ENCODE measurements at places on chromosomes 13 and 19.

DNA sequence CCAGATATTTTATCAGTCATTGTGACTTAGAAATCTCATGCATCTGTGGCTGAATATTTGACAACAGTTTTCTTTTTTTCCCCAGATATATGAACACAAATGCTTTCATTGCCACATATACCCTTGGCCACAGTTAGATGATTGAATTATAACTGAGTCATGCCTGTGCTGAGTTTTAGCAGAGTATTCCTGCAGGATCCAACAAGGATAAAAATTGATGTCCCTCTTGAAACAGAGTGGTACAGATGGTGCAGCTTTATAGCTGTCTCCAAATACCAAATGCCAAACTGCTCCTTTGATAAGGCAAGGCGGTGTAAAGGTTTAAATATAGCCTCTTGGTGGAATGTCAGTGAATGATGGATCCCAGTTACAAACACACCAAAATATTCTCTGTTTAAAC lies 428.5 kb downstream of the GPC6 start:
- DNase-seq = no peak

- no peak for DNase-seq
Observed at GRCh38 chr13:102643656-102644055, 46.9 kb downstream of the TPP2 start.

DNA sequence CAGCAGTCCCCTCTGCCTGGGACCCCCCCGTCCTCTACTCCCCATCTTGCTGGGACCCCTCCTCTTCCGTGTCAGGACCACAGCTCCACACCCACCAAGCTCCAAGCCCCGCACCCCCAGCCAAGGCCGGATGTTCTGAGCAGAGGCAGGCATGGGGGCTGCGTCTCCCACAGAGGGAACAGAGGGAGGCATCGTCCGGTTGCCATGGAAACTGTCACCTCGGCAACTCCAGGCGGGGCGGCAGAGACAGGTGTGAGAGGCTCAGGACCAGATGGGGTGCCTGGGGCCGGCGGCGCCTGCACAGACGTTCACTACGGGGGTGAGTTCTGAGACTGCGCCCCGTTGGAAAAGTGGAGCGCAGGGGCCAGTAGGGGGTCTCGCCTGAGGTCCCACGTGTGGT lies 5.4 kb downstream of the RNU6-9 start:
- DNase-seq = no peak

- no peak for DNase-seq
Observed at GRCh38 chr13:42762917-42763316, 18.5 kb upstream of the FAM216B start.

DNA sequence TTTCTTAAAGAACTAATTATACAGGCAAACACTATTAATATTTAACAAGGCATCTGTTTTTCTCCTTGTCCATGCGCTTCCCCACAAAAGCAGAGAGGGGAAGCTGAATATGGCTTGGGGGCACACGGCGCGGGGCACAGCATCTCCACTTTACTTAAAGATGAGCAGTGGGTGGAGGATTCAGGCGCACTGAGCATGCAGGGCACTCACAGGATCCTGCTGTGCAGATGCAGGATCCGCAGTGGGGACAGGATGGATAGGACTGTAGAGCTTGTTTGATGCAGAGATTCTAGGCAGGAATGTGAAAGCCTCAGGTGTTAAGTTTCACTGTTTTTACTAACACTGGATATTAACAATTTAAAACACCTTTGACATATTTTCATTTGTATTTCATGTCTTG lies 43.3 kb downstream of the ATP11A start:
- no peak for DNase-seq

DNA sequence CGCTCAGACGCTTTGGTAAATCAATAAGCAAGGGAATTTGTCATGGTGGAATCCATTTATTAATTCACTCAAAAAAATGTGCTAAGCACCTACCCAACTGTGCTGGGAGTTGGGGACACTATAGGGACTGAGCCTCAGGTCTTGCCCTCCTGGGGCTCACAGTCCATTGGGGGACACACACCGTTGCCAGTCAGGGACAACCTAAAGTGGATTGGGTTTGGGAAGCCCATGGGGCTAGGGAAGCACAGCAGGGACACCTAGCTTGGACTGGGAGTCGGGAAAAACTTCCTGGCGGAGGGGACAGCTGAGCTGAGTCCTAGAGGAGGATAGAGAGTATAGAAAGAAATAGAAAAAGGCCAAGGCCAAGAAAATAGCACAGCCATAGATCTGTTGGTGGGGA lies 8.5 kb downstream of the FOSB start:
- DNase-seq = peak; percentile 81

DNA sequence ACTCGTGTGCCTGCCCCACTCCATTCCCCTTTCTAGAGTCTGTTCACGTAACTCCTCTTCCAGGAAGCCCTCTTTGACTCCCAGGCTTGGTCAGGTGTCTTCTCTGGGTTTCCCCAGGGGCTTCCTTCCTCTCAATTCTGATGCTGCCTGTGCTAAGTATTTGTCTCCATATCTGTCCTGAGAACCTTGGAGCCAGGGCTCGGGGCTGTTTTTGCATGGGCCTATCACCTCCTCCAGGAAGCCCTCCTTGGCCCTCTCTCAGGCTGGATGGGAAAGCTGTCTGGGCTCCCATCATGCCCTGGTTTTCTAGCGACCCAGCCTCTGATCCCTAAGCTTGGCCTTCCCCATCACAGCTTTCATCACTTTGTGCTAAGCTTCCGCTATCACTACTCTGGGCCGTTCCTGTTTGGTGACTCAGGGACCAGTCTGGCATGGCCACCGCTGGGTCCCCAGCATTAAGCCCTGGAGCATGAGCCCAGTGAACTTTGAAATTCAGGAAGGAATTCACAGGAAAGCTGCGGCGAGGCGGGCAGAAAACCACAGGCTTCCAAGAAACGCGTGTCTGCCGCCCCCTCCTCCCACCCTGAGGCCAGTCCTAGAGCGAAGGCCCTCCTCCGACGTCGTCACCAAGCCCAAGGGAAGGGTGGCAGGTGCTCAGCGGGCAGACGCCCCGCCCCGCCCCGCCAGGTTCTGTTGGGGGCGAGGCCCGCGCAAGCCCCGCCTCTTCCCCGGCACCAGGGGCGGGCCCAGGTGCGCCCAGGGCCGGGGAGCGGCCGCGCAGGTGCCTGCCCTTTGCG lies 486 bp upstream of the SPINT2 start:
- peak; percentile 86 for DNase-seq

DNA sequence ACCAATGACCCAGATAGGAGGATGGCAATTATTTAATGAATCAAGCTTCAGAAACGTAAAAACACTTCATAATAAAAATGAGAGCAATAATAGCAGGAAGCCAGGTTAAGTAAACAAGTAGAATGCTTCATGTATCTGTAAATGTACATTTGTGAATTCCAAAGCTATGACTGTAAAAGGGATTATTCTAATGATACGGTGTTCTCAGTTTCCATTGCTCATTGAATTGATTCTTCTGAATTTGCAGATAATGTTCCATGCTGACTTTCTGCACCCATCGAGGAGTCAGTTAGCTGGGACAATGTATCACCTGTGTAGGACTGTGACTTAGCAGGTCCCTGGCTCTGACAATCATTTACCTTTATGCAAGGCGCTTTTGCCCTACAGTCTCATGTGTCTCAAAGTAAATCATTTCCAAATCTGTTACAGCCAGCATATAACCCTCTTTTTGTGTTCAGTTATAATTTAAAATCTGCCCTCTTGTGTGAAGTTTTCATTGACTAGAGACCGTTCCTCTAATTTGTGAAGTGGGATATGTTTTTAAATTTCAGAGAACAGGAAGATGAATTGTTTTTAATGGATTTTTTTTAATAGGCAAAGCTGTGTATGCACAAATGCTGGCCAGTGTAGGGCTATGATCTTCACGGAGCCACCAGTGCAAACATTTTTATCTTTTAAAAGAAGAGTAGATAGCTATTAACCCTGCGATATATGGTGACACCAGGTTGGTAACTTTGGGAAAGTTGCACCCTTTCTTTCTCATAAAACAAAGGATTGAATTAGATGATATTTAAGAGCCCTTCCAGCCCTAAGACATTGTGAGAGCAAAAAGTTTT lies 267.1 kb downstream of the KLF5 start:
- no peak for DNase-seq

- DNase-seq = no peak
Observed at GRCh38 chr13:80340651-80341100, 250 bp downstream of the SPRY2 start.
